Hematopoietic multipotent progenitor cell treated with erythropoietin and hydrocortisone succinate and interleukin-3 and kit ligand, for 4 days (in vitro differentiated cells): ENCODE measurements at places on chromosomes 1 and 21.

GRCh38 chr21:29179503-29179902 lies 49.1 kb downstream of the MAP3K7CL start:
- DNase-seq, result no peak

- DNase-seq, result peak; percentile 15
These were observed 137.2 kb downstream of the KCTD3 start for GRCh38 chr1:215704089-215704860.

DNA sequence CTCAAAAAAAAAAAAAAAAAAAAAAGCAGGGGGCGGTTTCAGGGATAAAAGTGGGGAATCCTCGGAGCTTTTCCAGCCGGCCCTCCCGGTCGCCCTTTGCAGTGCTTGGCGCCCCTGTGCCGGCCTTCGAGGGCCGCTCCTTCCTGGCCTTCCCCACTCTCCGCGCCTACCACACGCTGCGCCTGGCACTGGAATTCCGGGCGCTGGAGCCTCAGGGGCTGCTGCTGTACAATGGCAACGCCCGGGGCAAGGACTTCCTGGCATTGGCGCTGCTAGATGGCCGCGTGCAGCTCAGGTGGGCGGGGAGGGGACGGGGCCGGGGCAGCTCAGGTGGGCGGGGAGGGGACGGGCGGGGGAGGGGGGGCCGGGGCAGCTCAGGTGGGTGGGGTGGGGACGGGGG lies 25.3 kb downstream of the RNF223 start:
- no peak for DNase-seq

DNA sequence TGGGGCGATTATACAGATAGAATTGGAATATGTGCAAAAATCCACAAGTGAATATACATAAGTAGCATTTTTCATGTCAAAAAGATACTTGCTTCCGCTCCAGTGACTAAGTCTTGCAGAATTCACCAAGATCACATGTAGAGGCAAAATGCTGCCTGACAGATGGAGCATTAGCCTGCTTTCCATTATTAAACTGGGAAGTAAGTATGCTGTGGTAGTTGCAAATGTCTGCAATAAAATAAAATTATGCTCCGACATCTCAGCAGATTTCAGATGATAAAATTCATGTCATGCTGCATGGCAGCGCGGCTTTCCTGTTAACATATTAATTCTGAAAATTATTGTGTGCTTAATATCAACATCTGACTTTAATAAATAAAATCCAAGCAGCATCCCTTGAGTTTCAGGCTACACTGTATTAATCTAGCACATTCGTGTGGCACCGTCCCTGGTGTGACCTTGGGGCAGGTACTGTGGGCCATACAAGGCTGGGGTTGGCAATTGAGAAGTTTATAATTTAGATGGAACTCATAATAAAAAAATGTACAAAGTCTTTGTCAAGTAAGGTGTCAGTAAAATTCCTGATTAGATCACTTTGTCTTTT lies 366.4 kb upstream of the ZP4 start:
- DNase-seq, result no peak

GRCh38 chr21:16194788-16195537 lies 465.2 kb downstream of the USP25 start:
- DNase-seq, result peak; percentile 68

DNA sequence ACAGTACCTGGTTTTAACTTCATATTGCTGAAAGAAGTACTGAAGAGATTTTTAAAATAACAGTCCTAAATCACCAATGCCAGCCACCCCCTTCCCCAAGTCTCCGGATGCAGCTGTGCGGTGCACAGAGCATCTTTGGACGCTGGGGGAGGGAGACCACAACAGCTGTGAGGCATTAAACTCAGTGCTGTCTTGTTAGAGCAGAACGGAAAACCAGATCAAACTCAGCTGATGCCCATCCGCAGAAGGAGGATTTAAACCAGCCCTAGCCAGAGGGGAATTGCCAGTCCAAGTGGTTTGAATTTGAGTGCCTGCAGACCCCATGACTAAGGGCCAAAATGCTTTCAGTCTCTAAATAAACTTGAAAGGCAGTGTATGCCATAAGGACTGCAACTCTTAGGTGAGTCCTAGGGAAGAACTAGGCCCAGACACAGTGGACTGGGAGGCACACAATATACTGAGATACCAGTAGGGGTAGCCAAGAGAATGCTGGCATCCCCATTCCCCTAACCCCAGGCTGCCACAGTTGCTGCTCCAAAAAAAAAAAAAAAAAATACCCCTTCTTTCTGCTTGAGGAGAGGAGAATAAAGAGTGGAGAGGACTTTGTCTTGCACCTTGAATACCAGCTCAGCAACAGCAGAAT lies 576.2 kb downstream of the NEGR1 start:
- peak; percentile 32 for DNase-seq

GRCh38 chr1:2583871-2584351 lies 2.7 kb upstream of the PRXL2B start:
- no peak for DNase-seq
